ENCODE measurements at places on chromosomes 3 and 15.
A peak's percentile ranks its signal among the peaks of the same experiment; 100 is the strongest.

- no peak for DNase-seq
These were observed 83.7 kb upstream of the COL6A6 start for GRCh38 chr3:130433306-130433705.

DNA sequence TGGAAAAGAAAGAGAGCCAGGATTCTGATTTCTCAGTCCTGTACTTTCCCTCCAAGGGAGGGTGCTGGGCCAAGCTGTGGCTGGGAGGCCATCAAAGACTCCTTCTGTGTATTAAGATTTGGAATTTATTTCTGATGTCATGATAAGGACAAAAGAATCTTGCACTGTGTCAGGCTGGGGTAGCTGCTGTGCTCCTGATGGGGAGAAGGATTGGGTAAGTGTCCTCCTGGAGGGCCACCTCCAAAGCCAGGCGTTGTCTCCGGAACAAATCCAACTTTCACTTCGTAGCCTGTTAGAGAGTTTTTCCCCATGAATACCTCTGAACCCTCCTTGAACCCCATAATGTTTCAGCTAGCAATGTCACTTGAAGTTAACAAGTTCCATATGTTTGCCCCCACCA is 29.9 kb downstream of the CLDN11 start:
- DNase-seq = no peak

- no peak for DNase-seq
These were observed 24.7 kb downstream of the TRIM71 start for GRCh38 chr3:32842531-32842931.

DNA sequence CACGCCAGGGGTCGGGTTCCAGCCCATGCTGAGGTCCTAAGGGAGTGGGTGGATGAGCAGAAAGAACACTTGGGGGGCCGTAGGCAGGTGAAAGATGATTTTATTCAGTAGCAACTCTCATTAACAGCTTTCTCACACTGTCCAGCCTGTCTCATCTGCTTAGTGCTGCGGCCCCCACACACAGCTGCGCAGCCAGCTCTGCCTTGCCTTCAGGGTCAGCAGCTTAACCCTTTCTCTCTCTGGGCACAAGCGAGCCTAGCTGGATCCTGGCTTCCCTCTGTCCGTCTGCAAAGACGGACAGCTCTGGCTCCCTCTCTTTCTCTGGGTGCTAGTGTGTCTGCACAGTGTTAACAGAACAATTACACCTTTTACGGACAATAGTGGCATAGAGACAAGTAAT is 21.3 kb downstream of the NPAP1 start:
- no peak for DNase-seq

DNA sequence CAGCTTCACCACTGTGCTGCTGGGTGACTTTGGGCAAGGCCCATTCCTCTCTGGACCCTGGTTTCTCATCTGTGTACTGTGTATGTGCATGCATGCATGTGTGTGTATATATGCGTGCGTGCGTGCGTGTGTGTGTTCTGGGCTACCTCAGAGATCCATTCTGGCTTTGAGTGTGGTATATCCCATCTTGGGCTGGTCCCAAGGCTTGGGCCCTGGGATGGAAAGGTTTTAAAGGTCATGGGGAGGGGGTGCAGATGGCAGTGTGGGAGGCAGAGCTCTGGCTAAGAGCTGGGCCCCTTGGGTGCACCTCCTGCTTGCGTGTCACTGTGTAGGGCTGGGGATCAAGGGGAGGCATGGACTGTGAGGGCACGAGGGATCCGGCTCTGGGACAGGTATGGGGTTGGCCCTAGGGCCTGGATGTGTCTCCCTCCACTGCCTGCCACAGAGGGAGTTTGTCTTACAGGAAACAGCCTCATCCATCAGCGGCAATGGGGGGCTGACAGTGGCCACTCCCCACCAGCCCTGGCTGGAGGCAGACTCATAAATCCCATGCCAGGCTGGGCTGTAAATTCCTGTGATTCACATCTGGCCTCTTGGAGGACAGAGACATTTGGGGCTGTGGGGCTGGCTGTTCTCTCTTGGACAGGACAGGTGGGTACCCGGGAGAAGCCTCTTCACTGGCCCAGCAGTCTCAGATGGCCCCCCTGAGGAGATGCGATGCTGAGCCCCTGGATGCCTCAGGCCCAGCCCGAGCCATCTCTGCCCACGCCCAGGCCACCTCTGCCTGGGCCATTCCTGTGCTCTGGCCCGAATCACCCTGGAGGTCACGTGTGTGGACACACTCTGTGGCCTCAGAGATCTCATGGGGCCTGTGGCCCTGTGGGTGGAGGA is 21.4 kb upstream of the CSPG4 start:
- DNase-seq = no peak

DNA sequence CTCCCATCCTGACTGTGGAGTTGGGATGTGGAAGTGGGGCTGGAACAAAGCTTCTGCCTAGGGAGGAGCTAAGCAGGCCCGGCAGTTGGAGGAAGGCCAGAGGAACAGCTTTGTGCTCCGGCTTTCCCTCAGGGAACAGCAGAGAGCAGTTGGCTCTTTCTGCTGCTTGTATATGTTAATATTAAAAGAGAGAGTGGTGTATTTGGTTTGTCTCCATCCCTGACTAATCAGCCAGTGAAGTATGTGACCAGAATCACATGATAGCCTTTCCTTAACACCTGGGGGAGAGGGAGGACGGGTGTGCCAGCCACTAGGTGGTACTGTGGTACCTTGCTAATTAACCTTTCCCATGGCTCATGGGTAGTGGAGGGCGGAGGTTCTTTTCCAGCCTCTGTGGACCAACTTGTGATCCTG is 10.0 kb downstream of the EIF2B5 start:
- no peak for DNase-seq

- DNase-seq = no peak
These were observed 44.2 kb upstream of the BCL2A1 start for GRCh38 chr15:80015156-80015555.

DNA sequence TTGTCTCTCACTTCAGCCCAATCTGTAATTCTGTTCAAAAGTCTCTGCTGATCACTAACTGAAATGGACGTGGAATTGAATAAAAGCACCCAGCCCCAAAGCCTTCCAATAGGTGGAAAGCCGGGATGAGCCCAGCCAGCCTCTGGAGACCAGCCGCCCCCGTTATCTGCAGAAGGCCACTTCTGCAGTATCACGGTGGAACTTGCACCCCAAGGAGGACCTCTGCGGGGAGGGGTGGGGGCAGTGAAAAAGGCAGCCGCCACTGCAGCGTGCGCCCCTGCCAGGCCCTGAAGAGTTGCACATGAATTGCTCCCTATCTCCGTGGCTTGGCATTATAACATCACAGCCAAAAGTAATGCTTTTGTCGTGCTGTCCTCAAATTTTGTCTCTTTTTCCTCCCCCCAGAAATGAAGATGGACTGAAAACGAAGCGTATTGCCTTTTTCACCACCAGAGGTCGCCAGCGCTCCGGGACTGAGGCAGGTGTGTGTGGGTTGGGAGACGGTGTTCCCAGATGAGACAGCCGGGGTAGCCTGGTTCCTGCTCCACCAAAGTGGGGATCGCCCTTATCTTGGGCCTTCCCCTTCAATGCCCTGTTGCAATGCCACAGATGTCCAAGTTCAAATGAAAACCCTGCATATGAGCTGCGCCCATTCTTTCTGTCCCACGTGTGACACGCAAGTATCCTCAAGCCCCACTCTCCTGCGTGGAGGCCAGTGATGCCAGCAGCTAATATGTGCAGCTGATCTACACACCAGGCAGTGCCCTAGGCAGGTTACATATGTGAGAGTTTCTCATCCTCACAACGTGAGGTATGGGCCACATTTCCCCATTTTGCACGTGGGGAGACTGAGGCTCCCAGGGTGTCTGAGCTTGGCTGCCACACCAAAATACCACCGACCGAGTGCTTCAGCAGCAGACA is 96.0 kb downstream of the LRRK1 start:
- DNase-seq = peak; percentile 47

- DNase-seq = no peak
These were observed 1077.0 kb downstream of the ROBO2 start for GRCh38 chr3:78116874-78117273.

DNA sequence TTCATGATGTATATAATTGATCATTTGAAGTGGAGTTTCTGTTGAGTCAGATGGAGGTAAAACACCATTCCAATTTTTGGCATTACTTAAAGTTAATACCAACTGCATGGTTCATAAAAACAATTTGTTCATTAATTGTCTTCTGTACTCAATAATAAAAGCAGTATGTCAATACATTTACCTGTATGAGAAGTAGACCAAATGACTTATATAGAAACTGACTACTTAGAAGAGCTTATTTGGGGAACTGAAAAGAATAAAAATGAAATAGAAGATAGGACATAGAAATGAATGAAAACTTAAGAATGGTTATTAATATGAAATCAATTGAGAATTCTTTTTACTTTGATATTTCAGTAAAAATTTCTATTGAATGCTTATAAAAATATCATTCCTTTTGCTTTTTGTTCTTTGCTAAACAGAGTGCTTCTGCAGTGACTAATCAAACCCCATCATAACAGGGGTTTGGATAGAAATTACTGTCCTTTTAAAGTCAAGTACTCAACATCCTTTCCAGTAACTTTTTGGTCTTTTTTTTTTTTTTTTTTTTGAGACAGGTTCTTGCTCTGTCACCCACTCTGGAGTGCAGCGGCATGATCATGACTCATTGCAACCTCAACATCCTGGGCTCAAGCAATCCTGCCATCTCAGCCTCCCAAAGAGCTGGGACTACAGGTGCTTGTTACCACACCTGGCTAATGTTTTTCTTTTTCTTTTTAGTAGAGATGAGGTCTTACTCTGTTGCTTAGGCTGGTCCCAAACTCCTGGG is 6.5 kb upstream of the CRYBG3 start:
- DNase-seq = no peak

GRCh38 chr15:17026633-17027032 is 3515.0 kb downstream of the GOLGA6L6 start:
- no peak for DNase-seq

DNA sequence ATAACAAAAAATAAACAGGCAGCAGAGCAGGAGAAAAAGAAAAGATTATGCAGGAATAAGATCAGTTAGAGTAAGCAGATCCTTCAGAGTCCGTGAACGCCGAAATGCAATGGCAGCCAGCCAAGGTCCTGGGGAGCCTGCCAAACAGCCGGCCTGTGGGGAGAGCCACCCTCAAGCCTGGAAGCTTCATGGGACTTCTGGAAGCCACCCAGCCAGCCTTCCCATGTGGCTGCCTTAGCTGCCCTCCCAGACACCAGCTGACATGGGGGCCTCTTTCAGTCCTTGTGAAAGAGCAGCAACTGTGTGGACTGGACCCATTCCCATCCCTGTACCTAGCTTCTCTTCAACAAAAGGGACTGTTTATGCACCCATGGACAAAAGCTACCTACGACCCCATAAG is 64.9 kb upstream of the RAD18 start:
- DNase-seq = no peak

DNA sequence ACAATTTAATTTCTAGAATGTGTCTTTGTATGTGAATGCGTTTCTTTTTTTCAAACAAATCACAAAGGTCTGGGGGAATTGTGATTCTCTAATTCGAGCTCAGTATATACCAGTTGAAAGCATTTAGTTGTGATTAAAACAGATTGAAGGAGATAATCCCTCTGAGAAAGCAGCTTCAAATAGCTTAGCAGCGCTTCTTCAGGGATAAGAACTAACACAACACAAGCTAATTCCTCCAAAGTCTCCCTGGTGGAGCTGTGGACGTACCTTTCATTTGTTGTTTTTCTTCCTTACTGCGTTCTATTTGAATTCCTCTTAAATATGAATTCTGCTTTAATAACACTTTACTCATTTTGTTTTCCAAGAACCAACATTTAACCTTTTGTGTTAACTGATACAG is 286.7 kb downstream of the ROBO2 start:
- DNase-seq = no peak

- no peak for DNase-seq
These were observed 174.7 kb upstream of the IL12A start for GRCh38 chr3:159813822-159814531.

DNA sequence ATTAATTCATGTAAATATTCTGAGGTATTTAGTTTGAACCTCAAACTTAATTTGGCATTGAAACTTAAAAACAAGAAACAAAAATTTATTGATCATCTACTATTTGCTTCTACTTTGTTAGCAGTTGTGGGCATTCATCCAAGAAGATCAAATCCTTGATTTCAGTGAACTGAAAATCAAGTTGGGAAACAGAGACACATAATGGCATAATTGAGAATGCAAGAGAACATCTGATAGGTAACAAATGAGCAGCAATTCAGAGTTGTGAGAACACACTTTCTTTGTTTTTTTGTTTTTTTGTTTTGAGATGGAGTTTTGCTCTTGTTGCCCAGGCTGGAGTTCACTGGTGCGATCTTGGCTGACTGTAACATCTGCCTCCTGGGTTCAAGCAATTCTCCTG is 33.9 kb upstream of the MED12L start:
- DNase-seq = no peak

DNA sequence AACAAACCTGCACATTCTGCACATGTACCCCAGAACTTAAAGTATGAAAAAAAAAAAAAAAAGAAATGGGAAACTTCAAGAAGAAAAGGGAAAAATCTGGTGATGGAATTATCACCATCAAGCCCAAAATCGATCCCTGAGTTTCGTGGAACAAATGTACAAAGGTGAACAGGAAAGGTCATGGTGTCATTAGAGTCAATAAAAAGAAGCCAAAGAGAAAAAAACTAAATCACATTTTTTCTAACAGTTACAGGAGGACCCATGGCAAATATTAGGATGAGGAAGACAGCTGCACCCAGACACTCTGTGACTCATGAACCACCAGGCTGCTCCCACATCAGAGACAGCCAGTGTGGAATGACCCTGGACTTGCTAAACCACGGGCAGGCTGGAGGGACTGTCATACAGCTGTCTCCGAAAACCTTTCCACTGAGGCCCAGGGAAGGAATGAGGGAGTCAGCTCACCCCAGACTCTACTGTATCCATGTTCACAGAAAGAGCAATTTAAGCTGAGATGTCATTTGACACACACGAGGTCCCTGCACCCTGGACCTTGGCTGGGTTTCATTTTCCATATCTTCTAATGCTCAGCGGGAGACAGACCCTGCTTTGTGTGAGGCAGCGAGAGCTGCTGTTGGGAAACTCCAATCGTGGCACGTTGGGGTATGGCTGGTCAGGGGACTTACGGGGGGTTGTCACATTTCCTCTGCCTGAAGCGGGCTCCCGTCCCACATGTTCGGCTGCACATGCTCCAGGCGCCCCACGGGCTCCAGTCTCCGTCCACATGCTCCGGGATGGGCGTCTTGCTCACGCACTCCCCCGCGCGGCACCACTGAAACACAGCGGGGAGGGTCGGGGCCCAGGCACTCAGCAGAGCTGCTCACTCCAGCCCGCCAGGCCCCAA is 210.2 kb downstream of the ADAMTS17 start:
- DNase-seq = no peak

GRCh38 chr3:190560013-190560895 is 46.4 kb downstream of the IL1RAP start:
- DNase-seq = no peak

DNA sequence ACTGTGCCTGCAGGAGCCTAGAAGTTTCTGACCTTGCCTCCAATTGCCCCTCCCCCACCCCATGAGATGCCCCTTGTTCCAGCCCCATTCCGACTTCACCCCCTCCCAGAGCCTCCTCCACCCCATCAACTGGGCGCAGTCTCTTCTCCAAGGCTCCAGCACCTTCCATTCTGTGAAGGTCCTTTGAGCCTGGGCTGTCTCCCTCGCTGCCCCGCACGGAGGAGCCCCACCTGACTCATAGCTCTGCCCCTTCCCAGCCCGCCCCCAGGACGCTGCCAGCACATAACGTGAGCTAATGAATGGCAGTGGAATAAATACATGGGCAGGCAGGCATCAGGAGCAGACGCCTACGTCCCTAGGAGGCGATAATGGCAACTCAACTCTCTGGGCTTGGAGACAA is 113.1 kb downstream of the NUP210 start:
- no peak for DNase-seq
